ENCODE measurements at places on chromosomes 1 and 21.

GRCh38 chr1:192539297-192540092 lies 36.1 kb upstream of the RGS1 start:
- DNase-seq = no peak

DNA sequence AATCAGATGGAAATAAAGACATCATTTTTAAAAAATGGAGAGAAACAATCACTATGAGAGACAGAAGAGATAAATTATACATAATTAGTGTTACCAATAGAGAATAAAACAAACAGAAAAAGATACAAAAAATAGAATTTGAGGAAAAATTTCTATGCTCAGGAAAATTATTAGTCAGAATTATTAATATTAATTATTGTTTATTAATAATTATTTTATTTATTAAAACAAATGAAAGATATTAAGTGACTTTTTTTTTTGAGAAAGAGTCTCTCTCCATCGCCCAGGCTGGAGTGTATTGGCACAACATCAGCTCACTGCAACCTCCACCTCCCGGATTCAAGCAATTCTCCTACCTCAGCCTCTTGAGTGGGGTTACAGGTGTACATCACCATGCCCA lies 299.8 kb upstream of the NR5A2 start:
- no peak for DNase-seq

DNA sequence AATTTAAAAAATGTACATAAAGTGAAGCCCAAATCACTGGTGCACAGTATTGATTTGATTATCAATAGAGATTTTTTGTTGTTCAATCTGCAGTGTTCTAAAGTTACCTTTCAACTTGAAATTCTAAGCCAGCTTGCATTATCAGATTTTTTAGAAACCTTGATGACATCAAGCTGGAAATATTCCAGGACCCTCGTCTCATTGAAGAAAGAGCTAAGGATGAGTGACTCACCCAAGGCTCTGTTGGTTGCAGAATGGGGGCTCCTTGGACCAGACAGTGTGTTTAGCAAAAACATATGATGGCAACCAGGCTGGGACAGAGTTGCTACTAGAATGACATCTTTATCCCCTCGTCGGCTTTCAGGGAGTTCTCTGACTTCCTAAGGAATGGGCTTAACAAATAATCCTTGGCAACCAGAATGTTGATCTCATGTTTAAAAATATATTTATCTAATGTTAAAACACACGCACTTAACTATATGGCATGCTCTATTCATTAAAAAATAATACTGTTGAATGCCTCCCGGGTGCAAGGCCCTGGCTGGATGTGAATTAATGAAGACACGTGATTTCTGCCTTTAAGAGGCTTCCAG lies 79.7 kb downstream of the RUNX3 start:
- no peak for DNase-seq

DNA sequence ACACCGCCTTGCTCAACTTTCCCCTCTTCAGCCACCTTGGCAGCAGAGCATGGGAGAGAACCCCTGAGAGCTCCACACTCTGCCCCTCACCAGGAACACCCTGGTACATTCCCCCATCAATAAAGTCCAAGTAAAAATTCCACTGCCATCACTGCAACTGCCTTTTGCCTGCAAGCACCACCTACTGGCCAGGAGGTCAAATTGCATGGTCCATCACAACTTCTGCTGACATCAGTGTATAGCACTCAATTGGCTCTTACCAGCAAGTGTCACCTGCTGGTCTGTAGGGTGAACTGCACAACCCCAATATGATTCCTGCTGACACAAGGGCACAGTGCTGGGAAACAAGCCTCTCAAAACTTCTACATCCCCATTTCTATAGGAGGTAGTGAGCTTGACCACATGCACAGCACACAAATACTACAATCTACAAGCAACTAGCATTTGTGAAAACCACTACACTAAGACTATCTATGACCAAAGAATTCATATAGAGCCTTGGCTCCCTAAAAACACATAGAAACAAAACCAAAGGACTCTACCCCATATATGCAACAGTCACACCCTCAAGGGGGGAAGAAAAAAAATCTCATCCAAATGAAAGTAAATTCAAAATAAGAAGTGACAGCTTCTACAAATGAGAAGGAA lies 69.2 kb downstream of the FASLG start:
- DNase-seq = no peak

DNA sequence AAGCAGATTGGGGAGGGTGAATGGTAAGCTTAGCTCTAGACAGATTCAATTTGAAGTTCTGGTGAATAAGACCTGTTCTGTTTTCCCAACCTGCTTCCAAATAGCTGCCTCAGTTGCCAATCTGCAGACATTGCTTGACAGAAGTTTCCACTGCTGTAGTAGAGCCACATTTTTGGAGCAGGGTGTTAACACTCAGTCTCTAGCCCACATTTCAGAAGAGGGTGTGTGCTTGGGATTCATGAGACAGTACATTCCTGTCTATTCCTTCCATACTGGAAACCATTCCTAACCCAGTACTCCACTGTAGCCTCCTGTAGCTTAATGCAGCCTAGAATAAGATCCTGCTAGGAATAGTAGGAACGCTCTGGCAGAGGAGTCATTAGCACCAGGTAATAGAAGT lies 450.5 kb downstream of the NUF2 start:
- DNase-seq = no peak

DNA sequence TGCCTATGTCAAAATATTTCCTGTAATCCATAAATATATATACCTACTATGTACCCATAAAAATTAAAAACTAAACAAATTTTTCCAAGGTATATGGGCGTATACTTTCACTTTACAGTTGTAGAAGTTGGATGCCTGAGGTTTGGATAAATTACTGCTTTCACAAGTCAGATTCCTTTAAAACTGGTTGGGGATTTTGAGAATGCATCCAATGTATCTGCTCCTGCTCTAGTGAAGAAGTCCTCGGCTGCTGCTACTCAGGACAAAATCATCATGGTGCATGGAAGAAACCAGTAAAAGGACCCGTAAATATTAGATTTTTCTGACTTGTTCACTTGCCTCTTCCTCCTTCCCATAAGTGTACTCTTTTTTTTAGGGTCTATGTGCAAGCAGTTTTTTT lies 841.1 kb downstream of the USP25 start:
- DNase-seq = no peak

DNA sequence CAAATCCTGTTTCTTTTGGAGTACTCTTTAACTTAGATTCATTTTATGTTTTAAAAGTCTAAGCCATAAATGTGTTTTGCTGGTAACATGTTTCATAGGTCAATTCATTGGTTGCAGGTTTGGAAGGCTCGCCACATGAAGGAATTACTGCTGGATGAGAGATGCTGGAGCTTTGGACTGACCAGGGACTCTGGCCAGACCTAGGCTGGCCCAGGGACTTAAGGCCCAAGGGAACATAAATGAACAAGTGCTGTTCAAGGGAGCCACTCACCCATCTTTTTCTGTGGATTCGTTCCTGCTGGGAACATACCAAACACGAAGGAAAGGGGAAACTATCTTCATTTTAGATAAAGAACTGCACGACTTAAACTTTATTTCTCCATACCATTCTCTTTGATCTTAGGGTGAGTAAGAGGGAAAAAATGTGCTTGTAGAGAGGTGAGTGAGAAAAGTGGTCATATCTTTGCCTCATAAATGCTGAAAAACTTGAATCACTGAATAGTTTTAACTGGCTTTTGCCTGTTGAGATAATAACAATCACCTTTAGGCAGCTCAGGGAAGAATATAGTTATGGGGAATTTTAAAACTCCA lies 15.3 kb upstream of the SHCBP1L start:
- no peak for DNase-seq

- no peak for DNase-seq
Observed at GRCh38 chr1:11168731-11169130, 20.4 kb upstream of the ANGPTL7 start.

DNA sequence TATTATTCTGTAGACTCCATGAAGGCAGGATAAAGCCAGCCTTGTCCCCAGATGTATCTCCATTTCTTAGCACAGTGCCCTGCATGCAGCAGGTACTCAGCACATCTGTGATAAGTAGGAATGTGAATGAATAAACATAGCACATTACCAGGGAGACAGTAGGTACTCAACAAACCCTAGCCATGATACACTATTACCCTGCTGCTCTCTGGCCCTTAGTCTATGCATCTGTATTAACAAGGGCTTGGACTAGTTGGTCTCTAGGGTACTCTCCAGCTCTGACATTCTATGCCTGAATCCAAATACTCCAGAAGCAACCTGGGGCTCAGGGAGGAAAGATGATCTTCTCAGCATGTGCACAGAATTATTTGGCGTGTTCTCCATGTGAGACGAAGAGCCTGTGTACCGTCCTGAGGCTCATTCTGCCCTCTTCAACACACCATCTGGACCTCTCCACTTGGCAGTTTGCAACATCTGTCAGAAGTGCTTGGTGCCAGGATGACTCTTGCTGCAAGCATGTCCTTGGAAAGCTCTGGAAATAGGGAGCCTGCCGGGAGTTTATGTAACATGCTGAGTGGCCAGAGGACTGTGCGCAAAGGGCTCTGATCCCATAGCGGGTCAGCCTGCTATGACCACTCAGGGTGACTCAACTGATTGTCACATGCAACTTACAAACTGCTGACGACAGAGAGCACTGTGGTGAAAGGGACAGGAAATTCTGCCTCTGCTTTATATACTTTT lies 228.2 kb upstream of the USP24 start:
- DNase-seq = peak; percentile 95

DNA sequence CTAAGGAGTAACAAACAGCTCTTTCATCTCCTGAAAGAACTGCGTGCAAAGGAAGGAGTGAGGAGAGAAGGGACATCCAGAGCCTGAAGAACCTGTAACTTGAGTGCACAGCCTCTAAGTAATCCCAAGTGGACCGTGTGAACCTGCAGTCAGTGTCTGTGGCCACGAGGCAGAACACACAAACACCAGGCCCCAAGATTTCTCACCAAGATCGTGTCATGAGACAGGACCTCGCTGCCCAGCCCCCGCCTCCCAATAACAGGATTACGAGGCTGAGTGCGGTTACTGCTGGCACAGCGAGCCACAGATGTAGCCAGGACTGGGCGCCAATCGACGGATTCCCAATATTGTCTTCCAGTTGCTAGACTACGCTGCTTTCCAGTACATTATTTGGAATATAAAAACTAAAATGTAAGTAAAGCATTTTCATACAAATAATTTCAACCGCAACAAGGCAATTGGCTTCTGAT lies 101.3 kb upstream of the SLC25A33 start:
- no peak for DNase-seq

- DNase-seq = peak; percentile 72
Observed at GRCh38 chr1:53326598-53327181, 1.2 kb downstream of the LRP8 start.

DNA sequence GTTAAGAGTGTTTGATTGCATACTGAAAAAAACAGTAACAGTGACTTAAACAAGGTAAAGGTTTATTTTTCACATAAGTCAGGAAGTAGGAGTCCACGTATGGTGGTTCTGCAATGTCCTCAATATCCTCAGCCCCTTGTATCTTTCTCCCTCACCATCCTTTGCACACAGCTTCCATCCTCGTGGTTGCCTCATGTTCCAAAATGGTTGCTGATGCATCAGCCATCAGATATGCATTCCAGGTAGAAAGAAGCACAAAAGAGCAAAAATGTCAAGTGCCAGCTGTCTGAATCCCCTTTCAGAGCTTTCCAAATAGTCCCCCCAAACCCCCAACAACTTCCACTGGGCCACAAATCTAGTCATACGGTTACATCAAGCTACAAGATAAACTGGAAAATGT lies 138.1 kb downstream of the SYF2 start:
- DNase-seq = no peak

- no peak for DNase-seq
Observed at GRCh38 chr1:22600071-22600816, 36.2 kb upstream of the C1QA start.

DNA sequence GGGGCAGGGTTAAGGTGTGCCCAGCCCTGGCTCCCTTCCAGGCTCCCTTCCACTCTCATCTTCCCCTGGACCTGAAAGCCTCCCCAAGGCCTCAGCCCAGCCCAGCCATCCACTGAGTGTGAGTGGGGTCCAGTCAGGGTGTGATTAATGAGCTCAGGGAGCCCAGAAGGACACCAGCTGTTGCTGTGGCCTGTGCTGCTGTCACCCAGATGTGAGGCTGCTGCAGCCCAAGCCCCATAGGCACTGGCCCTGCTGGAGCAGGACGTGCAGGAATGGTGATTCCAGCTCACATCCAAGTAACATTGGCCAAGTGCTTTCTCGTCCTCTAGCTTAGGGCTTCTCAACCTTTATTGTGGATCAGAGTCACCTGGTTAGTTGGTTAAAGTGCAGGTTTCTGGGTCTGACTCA lies 77.6 kb downstream of the EPHB2 start:
- peak; percentile 27 for DNase-seq

DNA sequence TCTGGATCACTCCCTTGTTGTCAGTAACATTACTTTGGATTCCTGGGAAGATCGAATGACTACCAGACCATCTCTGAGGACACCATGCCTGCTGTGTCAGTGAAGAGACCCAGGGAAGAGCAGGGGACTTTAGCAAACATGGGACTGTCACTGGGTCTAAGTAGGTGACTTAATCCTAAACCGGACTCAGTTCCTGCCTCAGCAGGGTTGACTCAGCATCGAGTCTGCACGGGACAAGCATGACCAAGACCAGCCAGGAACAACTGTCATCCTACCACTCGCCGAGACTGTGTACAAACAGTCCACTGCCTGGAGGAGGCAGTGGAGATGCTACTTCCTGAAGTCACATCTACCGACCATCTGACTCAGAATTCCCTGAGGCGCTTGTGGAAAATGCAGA lies 53.2 kb upstream of the RAB4A start:
- DNase-seq = no peak

DNA sequence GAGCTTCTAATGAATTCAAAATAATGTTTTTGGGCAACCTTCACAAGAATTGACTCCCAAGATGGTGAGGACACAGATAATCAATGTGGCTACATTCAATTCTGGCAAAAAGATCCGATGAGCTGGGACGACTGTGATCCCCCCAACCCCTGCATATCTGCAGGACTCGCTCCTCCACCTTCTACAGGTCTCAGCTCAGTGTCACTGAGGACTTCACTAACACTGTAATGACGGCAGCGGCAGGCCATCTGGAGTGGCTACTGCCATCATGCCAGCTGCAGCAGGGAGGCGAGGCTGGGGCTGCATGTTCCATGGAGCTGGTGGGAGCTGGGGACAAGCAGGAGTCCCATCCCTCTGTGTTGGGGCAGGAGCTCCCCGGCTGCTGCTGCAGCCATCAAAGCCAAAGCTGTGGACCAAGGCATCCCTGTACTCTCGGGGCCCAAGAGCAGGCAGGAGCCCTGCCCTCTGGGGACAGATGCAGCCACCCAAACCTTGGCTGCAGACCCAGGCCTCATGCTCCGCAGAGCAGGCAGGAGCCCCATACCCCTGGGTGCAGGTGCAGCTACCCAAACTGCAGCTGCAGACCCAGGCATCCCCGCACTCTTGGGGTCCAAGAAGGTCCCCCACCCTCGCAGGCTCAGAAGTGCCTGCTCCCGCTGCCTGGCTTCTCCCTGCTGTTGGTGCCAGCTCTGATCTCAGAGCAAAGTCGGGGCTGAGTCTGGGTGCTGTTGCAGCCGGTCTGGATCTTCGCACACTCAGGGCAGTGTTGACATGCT lies 12.2 kb upstream of the DHRS3 start:
- peak; percentile 46 for DNase-seq
